ENCODE measurements at places on chromosomes 1 and 21.

DNA sequence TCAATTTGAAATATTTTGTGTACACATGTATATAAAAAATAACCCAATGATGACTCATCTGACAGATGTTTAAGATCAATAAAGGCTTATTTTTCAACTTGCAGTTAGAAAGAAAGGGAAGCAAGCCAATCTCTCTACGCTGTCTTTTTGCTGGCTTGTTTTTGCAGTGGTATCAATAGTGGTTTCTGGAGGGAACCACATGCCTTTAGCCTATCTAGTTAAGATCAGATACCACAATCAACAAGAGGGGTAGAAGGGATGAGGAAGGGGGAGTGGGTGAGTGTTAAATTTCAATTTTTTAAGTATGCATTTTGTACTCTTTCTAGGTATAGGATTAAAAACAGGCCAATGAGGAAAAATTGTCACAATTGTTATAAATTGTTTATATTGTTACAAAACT lies 276.2 kb downstream of the KCNH1 start:
- no peak for DNase-seq

- peak; percentile 68 for DNase-seq
These were observed 70.6 kb downstream of the CLSTN1 start for GRCh38 chr1:9753121-9753531.

DNA sequence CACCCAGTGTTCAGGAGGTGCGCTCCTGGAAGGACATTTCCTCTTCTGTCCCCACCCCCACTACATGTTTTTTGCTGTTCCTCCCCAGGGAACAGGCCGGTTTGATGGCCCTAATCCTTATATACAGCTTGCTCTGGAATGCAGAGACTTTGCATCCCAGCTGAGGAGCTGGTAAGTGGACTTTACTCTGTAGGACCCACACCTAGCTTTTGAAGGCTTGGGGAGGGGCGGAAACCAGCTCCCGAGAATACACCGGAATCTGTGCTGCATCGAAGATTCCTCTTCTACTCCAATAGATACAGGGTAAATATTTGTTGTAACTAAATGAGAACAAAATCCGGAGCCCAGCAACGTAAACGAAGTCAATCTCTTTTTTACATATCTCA lies 1.2 kb upstream of the CGN start:
- DNase-seq, result no peak

GRCh38 chr1:200215350-200215749 lies 187.8 kb downstream of the NR5A2 start:
- DNase-seq, result no peak

- DNase-seq, result no peak
These were observed 25.7 kb downstream of the RHOU start for GRCh38 chr1:228760979-228761378.

- DNase-seq, result no peak
These were observed 124.8 kb downstream of the PGBD5 start for GRCh38 chr1:230301322-230301721.

- no peak for DNase-seq
These were observed 9.6 kb downstream of the BCAR3 start for GRCh38 chr1:93672069-93672468.

GRCh38 chr1:197306381-197307062 lies 38.5 kb downstream of the CRB1 start:
- no peak for DNase-seq

- DNase-seq, result no peak
These were observed 6.9 kb downstream of the TAF5L start for GRCh38 chr1:229619002-229619401.

GRCh38 chr1:169595764-169596711 lies 9.8 kb upstream of the F5 start:
- DNase-seq, result no peak

DNA sequence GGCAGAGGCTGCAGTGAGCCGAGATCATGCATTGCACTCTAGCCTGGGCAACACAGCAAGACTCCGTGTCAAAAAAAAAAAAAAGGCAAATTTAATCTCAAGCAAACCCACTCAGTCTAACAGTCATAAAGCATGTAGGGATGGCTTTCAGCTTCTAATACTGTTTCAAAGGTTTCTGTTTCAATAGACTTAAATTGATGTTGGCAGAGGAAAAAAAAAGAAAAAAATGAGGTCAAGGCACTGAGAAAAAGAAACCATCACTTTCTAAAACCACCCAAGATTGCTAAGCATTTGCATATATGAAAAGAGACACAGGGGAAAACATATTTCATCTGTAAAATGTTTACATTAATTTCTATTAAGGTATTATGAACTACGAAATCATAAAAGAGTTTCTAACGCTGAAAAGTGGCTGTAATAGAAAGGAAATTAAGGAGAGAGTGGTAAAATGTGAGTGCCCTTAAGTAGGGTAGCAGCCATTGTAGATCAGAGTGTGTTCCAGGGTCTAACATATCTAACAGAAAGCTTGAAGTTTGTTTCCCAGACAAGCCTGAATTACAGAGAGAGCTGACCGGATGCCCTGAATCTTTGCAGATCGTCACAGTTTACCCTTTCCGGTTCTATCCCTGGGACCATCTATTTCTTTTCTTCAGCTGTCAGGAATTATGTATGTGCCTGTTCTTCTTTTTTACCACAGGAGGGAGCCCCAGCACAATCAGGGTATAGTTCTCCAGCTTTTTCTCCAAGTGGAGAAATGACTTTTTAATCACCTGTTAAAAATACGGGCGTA lies 70.0 kb downstream of the PLD5 start:
- peak; percentile 78 for DNase-seq

DNA sequence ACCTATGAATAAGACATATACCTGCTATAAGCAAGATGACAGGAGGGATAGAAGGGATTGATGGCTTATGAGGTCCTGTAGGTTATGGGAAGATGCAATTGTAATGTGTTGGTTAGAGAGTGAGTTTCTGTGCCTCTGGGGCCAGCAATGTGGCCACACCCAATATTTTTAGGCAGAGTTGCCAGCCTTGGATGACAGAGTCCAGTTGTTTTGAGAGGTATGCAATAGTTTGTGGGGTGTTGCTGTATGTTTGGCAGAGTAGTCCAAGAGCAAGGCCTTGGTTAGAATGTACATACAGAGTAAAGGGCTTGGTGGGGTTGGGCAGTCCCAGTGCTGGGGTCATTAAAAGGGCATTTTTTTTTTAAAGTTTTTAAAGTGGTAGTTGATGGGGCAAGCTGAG lies 36.6 kb upstream of the PLA2G5 start:
- no peak for DNase-seq

GRCh38 chr1:32686387-32686786 lies 16.2 kb downstream of the SYNC start:
- DNase-seq, result no peak

- DNase-seq, result no peak
These were observed 332.4 kb upstream of the ZP4 start for GRCh38 chr1:238223076-238223640.

DNA sequence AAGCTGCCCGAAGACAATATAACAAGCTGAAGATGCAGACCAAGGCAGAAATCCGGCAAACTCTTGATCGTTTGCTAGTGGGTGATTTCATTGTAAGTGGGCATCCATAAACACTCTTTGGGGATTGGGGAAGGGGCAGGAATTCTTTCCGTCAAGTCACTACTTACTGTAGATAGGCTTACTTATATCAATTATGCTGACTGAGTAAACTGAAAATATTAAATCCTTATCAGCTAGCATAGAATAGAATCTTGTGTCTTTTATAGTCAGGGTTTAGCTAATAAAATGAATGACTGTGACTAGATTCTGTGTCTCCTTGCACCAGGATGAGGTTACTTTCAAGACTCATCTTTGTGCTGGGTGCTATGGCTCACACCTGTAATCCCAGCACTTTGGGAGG lies 41.2 kb downstream of the VPS13D start:
- DNase-seq, result no peak

- DNase-seq, result no peak
These were observed 10.7 kb downstream of the RNF223 start for GRCh38 chr1:1063261-1063944.

- DNase-seq, result no peak
These were observed 6.4 kb downstream of the STMN1 start for GRCh38 chr1:25899792-25900191.

DNA sequence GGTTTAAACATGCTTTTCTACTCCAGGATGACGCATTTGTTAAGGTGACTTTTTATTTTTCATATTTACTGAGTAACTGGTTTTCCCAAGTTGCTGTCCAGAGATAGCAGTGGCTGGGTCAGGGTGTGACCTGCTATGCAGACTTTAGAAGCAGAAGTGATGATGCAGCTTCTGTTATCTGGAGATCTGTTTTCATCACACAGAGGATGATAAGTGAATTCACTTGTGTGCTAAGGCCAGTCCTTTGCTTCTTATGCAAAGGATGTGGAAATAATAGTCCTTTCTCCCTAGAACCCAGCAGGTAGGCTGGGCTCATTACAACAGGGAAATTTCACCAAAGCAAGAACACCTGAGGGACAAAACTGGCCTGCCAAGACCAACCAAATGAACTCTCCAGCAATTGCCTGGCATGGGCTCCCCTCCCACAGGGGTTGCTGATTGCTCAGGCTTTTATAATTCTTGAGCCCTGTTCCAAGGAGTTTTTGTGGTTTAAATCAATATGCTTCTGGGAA lies 97.8 kb upstream of the LPGAT1 start:
- peak; percentile 7 for DNase-seq

- DNase-seq, result no peak
These were observed 54.7 kb upstream of the GREM2 start for GRCh38 chr1:240666568-240667198.

- no peak for DNase-seq
These were observed 22.1 kb upstream of the GBP2 start for GRCh38 chr1:89147678-89148658.

- DNase-seq, result no peak
These were observed 17.6 kb downstream of the RNU5D-1 start for GRCh38 chr1:44713321-44713781.

GRCh38 chr1:67684526-67685066 lies 405 bp upstream of the GADD45A start:
- no peak for DNase-seq

GRCh38 chr1:23122796-23123195 lies 45.9 kb downstream of the LUZP1 start:
- no peak for DNase-seq

- no peak for DNase-seq
These were observed 183.6 kb upstream of the UBE2U start for GRCh38 chr1:64019818-64020217.

GRCh38 chr1:156539818-156540355 lies 32.5 kb downstream of the IQGAP3 start:
- no peak for DNase-seq

- DNase-seq, result no peak
These were observed 51.5 kb downstream of the ATP5PO start for GRCh38 chr21:33864150-33864549.

- DNase-seq, result no peak
These were observed 156.7 kb upstream of the BACE2 start for GRCh38 chr21:41011098-41011731.

DNA sequence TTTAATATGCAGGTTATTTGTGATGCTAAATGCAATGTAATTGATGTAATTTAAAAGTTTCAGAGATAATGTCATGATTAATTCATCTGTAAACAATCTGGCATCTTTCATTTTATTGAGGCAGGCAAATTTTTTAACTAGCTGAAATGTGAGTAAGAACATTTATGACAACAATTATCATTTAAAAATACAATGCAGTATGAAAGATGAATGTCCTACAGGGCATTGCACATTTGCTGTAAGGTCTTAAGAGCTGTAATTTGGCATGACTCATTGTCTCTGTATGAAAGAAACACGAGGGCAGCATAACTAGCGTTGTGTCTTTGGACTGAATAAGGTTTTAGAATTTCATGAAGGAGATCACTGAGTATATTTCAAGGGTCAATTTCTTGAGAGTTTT lies 642.8 kb downstream of the PLA2G4A start:
- DNase-seq, result no peak

GRCh38 chr1:215905493-215906115 lies 338.5 kb downstream of the KCTD3 start:
- no peak for DNase-seq

GRCh38 chr1:185263780-185264179 lies 53.3 kb downstream of the IVNS1ABP start:
- DNase-seq, result no peak

GRCh38 chr1:155127105-155127966 lies at the start of gene EFNA1:
Gene EFNA1 (plus strand): TSS chr1:155127876. CDS start chr1:155127978, 102 bp downstream.
- peak; percentile 64 for DNase-seq

GRCh38 chr1:235781807-235782206 lies 84.9 kb downstream of the LYST start:
- no peak for DNase-seq

DNA sequence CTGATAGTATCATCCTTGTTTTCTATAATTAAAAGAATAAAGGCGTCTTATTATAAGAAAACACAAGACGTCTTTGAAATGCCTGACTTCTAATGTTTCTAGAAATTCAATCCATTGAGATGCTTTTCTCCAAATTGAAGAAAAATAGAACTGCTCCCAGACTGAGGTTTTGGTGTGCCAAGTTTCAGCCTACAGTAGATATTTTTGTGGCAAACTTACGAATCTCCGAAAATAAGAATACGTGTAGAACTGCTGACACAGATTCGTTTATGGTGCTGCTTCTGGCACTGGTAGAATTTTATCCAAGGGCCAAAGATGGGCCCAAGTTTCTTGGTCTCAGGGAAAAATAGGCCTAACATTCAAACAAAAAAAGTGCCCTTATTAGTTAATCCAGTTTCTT lies 554.5 kb upstream of the NR5A2 start:
- DNase-seq, result no peak

DNA sequence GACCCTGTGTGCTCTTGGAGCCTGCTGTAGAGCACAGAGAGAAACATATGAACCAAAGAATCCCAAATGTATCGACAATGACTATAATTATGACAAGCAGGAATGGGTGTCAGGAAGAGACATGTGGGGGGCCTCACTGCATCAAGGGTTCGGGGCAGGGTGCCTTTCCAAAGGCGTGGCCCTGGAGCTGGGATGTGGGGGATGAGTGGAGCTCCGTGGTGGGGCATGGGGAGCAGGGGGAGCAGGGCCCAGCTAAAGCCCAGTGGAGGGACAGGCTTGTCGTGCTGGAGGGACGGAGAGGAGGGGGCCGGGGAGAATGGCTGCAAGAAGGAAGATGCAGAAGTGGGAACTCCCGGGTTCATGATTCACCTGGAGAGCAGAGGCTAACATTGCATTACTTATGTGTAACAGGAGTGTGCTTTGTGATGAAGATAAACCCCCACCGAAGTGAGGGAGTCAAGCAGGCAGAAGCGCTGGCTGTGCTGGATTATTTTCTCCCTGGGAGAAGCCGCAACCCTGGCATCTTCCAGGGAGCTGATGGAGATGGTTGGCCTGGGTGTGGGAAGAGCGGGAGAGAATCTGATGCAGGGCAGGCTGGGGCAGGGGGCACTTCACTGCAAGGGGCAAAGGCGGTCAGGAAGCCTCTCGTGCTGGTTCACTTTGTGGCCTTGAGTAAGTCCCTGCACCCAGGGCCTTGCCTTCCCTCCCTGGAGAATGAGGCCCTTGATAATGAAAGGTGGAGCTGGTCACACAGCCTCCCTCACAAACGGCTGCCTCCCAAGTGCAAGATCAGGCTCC lies 124.6 kb upstream of the RUNX3 start:
- no peak for DNase-seq

DNA sequence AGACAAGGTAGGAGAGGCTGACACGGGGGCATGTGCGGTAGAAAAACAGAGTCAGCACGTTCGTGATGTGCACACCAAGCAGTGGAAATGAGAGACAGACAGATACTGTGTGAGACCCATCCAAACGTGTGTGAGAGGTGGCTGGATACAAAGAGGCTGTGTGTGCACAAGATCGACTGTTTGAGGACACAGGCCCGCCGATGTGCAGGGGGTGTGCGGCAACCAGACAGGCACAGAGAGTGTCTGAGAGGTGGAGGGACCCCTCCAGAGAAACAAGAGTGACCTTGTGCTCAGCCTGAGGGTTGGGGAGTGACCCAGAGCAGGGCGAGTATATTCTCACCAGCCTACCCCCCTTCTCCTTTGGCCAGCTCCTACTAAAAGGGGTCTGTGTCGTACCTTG lies 97.8 kb upstream of the IPO9 start:
- DNase-seq, result no peak
